Activated CD4-positive, alpha-beta T cell treated with anti-CD3 and anti-CD28 coated beads, Interleukin-2, amount 10 ng/mL, durations not matched to agents 24 days and 14 days (primary cell): ENCODE measurements at places on chromosomes 11 and 22.

DNA sequence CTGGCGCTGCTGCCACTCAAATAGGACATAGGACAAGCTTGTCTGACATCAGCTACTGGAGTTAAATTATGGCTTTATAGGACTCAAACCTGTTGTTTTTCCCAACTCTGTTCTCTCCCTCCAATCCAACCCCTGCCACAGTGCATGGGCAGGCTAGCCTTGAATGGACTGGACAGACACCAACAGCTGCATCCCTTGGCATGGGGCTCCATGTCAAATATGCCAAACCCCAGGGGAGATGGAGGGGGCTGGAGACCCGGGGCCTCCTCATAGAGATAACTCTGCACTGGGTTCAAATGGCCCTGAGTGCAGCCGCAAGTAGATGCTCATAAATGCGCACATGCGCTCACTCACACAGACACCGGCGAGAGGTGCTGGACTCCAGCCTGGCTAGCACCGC lies 28.9 kb downstream of the CD5 start:
- H3K4me3 ChIP-seq = no peak overlapping the region
- H3K4me1 ChIP-seq = peaks cover 13% of the 10 kb centered on the region
- H3K36me3 ChIP-seq = peaks cover 19% of the 10 kb centered on the region
- no peak for DNase-seq
- H3K27me3 ChIP-seq = no peaks in the 10 kb centered on the region

- no peak for DNase-seq
- H3K4me3 ChIP-seq = no peak overlapping the region
- no peaks in the 10 kb centered on the region for H3K4me1 ChIP-seq
Observed at GRCh38 chr11:87193756-87194470, 156.2 kb downstream of the TMEM135 start.

- no peaks in the 10 kb centered on the region for H3K36me3 ChIP-seq
- peaks cover 2% of the 10 kb centered on the region for H3K27me3 ChIP-seq
- H3K4me3 ChIP-seq = no peak overlapping the region
Observed at GRCh38 chr11:69268911-69269310, 25.0 kb upstream of the MYEOV start.

DNA sequence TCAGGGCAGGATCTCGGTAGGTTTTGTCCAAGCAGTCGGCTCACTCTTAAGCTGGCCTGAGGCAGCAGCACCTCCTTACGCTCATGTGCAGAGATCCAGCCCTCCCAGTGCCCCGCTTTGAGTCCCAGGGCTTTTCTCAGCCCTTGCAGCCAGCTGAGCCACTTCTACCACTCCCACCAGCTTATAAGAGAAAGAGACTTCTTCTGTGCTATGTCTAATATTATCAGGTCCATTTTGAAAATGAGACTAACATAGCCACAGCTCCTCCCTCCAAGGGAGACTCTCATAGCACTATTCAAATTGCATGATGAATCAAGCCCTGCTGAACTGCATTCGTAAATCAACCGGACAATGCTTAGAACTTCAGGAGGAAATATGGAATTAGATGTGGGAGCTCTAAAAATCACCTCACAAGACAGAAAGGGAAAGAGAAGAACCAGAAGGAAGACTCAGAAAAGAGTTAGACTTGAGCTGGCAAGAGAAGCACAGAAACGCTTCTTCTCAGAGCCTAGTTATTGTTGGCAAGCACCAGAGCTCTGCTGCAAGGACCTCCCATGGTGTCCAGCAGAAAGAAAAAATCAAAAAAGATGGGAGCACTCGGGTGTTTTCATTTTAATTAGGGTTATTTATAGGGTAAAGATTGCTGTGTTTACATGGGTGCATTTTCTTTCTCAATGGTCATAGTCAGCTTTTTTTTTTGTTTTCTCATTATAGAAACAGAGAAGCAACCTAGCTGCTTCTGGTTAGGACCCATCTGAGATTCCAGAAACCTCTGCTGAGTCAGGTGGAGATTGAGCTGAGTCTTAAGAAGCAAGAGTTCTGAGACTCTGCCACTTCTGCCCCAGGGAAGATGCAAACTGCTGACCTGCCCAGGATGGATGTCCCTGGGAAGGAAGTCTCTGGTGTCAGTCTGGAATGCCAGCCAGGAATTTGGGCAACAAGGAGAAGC lies 181.4 kb downstream of the ETS1 start:
- no peaks in the 10 kb centered on the region for H3K36me3 ChIP-seq
- no peaks in the 10 kb centered on the region for H3K27me3 ChIP-seq
- no peak for DNase-seq
- no peak overlapping the region for H3K27ac ChIP-seq

DNA sequence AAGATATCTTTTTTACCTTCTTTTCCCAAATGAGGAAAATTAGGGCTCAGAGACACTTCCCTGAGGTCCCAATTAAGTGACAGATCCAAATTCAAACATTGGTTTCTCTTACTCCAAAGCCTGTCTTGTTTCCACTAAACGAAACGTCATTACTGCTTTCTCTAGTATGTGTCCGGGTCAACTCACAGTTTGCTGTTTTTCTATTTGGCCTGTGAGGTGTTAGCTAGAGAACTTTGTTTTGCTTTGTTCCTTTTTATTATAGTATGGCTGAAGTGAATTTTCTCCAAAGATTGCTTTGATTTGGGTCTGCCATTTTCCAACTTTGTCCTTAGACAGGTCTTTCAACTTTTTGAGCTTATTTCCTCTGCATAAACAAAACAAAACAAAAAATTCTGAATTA lies 179.6 kb downstream of the UVRAG start:
- no peaks in the 10 kb centered on the region for H3K27me3 ChIP-seq
- H3K4me1 ChIP-seq = peaks cover 5% of the 10 kb centered on the region
- peaks cover 9% of the 10 kb centered on the region for H3K36me3 ChIP-seq
- no peak overlapping the region for H3K4me3 ChIP-seq
- no peak for DNase-seq
